Activated T-cell treated with anti-CD3 and anti-CD28 coated beads, Interleukin-2, amount 50 U/mL, for 4 hours (primary cell): ENCODE measurements at places on chromosomes 1 and 21.

GRCh38 chr1:203491664-203492063 is 2.3 kb upstream of the OPTC start:
- DNase-seq = no peak

DNA sequence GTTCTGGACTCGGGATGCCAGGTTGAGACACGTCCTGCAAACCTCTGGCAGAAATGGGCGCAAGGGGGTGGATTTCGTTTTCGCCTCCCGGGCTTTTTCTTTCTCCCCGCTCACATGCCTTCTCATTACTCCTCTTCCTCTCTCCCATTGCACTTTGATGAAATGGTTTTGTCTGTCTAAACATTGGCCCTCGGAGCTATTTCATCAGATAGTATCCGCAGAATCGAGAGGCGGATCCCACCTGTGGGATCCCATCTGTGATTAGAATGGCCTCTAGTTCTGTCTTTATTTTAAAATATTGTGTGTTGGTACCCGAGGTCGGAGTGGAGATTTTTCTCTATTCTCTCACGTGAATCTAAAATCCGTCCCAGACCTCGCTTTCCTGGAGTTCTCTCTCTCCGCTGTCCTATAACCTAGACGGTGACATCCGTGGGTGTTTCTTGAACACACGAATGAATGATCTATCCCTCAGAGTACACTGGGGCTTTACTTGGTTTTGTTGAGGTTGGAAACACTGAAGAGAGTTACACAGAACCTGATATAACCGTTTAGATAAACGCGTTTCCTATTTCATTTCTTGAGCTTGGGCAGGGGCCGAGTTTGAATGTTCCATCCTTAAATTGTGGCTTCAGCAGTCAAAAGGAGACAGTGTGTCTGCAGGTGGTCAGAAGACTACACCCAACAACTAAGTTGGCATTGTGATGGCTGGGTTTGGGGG is 2.0 kb downstream of the EDARADD start:
- no peak for DNase-seq

GRCh38 chr1:9181990-9182783 is 52.4 kb upstream of the H6PD start:
- DNase-seq = no peak

DNA sequence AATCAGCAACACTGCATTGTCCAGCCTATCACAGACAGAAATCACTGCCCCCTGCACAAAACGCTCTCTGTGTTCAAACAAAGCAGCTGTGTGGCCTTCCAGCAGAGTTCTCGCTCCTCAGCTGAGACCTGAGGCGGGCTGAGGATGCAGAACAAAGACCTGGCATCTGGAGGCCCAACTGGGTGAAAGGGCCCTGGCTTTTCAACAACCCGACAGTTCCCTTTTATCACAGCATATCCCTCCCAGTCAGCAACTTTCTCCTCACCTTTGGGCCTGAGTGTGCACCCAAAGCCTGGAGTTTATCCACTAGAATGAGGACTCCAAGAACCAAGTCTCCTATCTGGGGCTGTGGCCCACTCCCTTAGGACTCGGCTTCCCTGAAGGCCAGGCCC is 42.6 kb upstream of the A3GALT2 start:
- no peak for DNase-seq

GRCh38 chr21:36207577-36208320 is 51.1 kb downstream of the DOP1B start:
- DNase-seq = no peak

GRCh38 chr1:90074137-90074536 is 79.2 kb downstream of the ZNF326 start:
- no peak for DNase-seq
